Left kidney (tissue), 8 donors: ENCODE measurements at places on chromosomes 3 and 15. TPM values are rescaled to one million over a fixed set of nuclear protein-coding genes. Genes with fewer than 3 reads are reported as not detected.

Gene AP3B2
- polyA plus RNA-seq = 4.8 TPM

Gene LIPC
- 15.6 TPM for polyA plus RNA-seq

Gene GMNC
- polyA plus RNA-seq = 8.1 TPM

Gene THAP10
- 8.1 TPM for polyA plus RNA-seq

Gene SEMA3F
- 69.8 TPM for polyA plus RNA-seq
